ENCODE measurements at places on chromosomes 11 and 22. TPM values are rescaled to one million over a fixed set of nuclear protein-coding genes. Genes with fewer than 3 reads are reported as not detected.

Gene SPDYC
- total RNA-seq: not detected

Gene SLC22A8
- total RNA-seq: not detected

Gene LARGE1
- total RNA-seq: 5.0 TPM

Gene DBX1
- total RNA-seq: not detected

Gene EMID1
- 0.61 TPM for total RNA-seq

Gene MN1
- 2.7 TPM for total RNA-seq

Gene SCN4B
- total RNA-seq: 0.06 TPM

Gene KCTD14
- total RNA-seq: 1.4 TPM

Gene PRODH
- 1.3 TPM for total RNA-seq

Gene MAP6
- 1.1 TPM for total RNA-seq

Gene RIMBP3C
- total RNA-seq: 0.13 TPM

Gene POLA2
- 13.8 TPM for total RNA-seq

Gene AQP11
- 1.3 TPM for total RNA-seq
